Hematopoietic multipotent progenitor cell treated with erythropoietin and hydrocortisone succinate and interleukin-3 and kit ligand, for 15 days (in vitro differentiated cells): ENCODE measurements at places on chromosomes 5 and 9.
A peak's percentile ranks its signal among the peaks of the same experiment; 100 is the strongest.

DNA sequence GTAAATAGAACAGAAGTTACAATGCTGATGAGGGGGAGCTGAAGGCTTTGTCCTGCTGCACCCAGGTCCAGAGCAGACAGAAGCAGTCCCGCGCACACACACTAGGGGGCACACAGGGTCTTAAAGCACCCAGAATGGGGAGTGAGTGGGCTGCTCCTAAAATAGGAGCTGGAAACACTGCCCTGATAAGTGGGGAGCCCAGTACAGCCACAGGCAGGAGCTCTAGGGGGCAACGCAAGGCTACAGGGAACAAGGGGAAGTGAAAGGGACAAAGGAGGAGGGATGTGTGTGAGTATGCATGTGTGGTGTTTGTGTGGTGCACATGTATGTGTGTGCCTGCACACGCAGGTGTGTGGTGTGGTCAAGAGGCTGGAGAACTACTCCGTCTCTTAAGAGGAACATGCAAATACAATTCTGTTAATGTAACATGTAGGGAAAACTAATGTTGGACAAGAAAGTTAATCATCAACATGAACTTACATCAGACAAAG lies 191.5 kb downstream of the ROR2 start:
- DNase-seq = peak; percentile 20

- DNase-seq = no peak
These were observed 202.4 kb downstream of the GLIS3 start for GRCh38 chr9:4097515-4097914.

DNA sequence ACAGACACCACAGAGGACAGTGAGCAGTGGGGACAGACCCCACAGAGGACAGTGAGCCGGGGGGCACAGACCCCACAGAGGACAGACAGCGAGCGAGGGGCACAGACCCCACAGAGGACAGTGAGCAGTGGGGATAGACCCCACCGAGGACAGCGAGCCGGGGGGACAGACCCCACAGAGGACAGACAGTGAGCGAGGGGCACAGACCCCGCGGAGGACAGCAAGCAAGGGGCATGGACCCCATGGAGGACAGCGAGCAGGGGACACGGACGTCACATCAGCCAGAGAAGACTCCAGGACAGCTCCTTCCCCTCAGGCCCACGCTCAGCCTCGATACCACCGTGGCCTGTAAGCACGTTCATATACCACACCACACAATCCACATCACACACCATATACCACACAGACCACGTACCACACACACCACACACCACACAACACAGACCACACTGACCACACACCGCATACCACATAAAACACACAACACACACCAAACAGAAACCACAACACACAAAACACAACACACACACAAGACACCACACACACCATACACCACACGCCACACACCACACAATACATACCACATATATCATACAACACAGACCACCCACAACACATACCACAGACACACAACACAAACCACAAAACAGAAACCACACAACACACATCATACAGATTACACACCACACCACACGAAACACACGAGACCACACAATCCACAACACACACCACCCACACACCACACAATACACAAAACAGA lies 5.2 kb upstream of the ZDHHC11 start:
- no peak for DNase-seq

DNA sequence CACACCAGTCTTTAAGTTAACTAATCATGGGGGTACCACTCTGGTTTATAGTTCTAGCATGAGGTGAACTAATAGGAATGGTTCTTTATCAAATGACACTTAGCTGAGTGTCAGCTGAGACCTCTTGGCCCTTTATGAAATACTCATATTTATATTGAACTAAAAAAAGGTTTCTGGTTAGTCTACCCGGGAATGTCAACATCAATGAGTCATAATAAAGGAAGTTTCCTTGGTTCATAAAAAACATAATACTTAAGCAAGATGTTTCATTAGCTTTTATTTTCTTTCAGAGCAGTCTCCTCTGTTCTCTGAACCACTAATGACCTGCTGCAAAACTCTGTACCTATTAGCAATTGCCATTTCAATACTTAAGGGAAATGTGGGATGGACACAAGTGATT lies 13.7 kb downstream of the DAB2 start:
- DNase-seq = no peak

GRCh38 chr5:27532305-27532704 lies 493.9 kb upstream of the CDH9 start:
- DNase-seq = no peak

DNA sequence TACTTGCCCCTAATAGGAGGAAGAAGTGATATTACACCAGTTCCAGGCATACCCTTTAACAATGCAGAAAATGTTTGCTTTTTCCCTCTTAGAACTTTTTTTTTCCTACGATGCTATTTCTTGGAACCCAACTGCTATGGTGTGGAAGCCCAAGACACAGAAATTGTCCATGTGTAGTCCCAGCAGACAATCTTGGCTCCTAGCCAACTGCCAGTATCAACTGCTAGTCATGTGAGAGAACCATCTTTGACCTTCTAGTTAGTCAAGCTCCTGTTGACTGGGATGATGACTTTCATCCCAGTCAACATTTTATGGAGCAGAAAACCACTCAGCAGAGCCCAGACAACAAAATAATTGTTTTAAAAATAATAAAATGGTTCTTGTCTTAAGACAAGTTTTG lies 532.4 kb downstream of the TLR4 start:
- DNase-seq = no peak

DNA sequence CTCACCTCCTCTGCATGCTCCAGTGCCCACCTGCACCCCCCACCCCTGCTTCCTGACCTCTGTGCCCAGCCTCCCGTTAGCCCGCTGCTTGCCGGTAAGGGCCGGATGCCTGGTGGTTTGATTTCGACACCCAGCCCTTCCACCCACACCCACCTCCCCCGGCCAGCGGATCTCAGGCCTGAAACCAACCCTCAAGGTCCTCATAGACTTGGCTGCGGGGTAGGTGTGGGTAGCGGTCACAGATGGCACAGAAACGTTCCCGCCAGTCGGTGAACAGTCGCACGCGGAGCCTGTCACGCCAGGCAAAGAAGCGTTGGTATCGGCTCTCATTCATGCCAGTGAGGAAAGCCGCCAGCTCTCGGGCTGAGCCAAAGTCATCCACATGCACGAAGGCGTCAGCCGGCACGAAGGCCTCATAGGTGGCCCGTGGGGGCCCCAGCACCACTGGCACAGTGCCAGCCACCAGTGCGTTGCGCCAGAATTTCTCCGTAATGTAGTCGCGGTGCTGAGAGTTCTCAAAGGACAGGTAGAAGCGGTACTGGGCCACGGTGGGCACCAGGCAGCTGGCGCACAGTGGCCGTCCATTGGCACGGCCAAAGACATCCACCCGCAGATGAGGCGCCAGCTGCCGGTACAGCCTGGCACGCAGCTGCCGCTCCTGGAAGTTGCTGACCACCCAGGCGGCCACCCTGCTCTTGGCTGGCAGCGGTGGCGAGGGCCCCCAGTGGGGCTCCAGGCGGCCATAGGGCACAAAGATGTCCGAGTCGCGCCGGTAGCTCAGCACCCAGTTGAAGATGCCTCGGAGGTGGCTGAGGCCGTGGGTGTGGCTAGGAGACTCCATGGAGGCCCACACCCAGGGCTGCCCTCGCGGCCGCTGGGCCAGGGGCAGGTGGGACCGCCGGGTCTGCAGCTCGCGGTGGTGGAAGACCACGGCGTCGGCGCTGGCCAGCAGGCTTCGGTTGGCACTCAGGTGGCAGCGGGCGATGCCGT lies 1.1 kb downstream of the FUT7 start:
- DNase-seq = no peak

- DNase-seq = no peak
These were observed 322.5 kb downstream of the CDK5RAP2 start for GRCh38 chr9:120257483-120257882.

DNA sequence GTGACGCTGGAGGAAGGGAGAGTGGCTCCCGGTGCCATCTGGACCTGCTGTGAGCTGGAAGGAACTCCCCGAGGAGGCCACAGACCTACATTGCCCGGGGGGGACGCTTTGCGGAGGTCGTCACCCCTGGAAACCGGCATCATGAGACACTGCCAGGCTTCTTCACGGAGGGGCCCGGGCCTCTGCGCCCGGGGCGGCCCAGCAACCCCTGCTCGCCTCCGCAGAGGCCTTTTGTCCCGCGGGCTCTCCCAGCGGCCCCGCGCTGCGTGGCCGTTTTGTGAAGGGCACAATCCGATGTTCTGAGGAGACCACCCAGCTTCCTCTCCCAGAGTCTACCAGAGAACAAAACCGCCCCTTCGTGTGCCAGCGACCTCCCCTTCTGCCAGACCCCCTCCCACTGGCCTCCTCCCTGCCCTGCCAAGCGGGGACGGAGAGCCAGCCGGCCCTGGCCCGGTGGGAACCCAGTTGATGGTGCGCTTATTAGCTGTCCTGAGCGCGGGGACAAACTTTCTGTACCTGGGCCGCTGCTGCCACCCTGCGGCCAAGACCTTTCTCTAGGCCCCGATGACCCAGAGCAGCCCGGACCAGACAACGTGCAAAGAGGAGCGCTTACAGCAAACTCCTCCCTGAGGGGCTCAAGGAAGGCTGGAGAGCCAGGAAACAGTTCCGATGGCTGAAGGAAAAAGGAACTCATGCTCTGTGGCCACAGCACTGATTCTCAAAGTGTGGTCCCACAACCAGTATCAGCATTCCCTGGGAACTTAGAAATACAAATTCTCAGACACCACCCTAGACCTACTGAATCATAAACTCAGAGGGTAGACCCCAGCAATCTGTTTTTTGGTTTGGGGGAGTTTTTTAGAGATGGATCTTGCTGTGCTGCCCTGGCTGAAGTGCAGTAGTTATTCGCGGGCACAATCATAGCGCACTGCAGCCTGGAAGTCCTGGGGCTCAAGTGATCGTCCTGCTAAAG lies 86.7 kb downstream of the SLC1A3 start:
- DNase-seq = peak; percentile 60

DNA sequence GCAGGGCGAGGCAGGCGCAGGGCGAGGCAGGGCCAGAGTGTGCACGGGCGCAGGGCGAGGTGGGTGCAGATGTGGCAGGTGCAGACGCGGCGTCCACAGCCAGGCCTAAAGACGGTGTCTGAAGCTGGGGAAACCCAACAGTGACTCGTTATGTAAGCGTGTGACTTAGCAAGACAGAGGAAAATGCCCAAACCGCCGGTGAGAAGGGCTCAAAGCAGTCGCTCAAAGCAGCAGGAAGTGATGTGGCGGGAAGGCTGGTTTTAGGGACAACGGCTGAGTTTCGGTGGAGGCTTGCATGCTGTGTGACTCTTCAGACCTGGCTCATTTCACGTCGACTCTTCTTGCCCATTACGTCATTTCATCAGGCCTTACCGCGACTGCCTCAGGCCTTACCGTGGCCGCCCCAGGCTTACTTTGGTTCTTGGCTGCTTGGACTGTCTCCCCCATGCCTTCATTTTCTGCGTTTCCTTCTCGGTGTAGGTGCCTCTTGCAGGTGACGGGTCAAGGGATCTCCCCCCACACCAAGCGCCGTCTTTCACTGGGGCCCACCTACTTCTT lies 50.5 kb upstream of the EXOC3 start:
- DNase-seq = no peak

DNA sequence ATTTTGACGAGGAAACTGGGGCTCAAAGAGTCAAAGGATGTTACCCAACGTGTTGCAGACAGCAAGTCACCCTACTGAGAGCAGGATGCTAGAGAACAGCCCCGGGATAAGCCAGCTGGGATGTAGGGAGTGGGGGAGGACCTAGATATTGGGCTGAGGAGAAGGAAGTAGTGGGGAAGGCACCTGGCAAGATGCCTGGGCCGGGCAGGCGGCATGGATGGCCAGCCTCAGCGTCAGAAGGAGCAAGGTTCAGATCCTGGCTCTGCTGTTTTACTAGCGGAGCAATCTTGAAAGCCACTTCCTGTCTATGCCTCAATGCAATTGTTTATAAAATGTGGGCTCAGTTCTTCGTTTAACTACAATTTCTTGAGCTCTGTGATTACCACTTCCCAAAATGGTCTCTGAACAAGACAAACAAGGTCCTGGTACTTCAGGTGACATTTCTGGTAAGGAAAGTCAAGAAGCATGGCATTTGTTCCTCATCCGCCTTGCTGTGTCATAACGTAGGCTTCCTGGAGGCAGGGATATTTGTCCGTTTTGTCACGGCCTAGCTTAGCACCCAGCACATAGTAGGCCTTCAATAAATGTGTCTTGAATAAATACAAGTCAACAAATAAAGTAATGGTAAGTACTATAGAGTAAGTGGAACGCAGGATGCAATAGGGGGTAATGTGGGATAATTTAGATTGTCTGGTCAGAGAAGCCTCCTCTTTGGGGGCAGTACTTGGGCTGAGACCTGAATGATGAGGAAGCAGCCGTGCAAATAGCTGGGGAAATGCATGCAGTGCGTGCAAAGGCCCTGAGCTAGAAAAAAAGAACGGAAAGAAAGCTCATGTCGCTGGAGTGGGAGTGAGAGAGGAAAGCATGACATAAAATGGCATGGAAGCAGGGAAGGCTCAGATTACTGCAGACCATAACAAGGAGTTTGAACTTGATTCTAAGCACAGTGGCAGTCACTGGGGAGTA lies 70.5 kb downstream of the SMIM23 start:
- DNase-seq = no peak

GRCh38 chr5:9499498-9499876 lies 46.4 kb downstream of the SEMA5A start:
- no peak for DNase-seq

- DNase-seq = no peak
These were observed 90.3 kb downstream of the ADAMTSL1 start for GRCh38 chr9:18564018-18564880.

GRCh38 chr5:151964471-151964870 lies 39.8 kb upstream of the GLRA1 start:
- no peak for DNase-seq

DNA sequence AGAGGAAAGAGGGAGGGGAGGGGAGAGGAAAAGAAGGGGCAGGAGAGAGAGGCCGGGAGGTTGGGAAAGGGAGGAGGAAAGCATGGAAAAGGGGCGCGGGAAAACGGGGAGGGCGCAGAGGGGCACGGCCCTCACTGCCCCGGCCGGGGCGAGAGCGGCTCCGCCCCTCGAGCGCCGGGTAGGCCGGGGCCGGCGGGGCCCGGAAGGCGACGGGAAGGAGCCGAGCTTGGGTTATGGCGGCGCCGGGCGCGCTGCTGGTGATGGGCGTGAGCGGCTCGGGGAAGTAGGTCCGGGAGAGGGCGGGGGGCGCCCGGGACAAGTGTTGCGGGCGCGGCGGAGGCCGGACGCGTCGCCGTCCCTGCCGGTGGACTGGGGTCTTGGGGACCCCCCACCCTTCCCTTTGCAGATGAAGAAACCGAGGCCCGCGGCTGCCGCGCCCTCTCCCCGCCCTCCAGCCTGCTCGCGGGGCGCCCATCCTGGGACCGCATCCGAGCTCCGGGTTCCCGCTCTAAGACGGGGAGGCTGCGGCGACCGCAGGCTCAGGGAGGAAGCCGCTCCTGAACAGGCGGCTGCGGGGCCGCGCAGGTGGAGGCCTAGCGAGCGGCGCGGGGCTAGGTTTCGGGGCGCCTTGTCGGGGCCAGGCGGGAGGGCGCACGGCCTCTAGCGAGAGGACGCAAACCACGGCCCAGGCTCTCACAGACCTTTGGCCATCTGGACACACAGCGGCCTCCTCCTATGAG lies at the start of gene IDNK:
IDNK (plus strand) TSS at position 205 of the 740 bp plus-strand sequence; CDS start at position 234, 29 bp downstream.
- DNase-seq = peak; percentile 46

- no peak for DNase-seq
These were observed 245.5 kb downstream of the SMARCA2 start for GRCh38 chr9:2260417-2261306.
